ENCODE measurements at places on chromosomes 3 and 15. TPM values are rescaled to one million over a fixed set of nuclear protein-coding genes. Genes with fewer than 3 reads are reported as not detected.
A peak's percentile ranks its signal among the peaks of the same experiment; 100 is the strongest.

Gene CCR1
- polyA plus RNA-seq: 2.6 TPM

- DNase-seq: no peak
Observed at GRCh38 chr3:151604891-151605290, 128.8 kb upstream of the AADACL2 start.

DNA sequence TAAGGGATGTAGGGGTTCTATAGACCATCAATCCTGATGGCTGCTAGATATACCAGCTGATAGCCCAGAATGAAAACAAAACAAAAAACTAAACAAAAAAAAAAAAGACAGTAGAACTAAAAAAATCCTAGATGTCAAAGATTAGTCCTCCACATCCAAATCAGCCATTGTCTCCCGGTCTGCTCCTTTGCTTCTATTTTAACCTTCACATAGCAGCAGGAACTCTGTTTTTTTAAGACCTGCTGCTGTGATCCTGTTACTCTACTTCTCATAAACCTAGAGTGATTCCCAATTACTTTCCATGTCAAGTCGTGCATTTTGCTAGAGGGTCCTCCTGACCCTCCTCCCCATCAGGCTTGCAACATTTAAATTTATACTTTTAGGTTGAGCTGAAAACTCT, 2.5 kb downstream of the IFT122 start:
- no peak for DNase-seq

GRCh38 chr3:154718053-154718452, 288.1 kb upstream of the GPR149 start:
- no peak for DNase-seq

DNA sequence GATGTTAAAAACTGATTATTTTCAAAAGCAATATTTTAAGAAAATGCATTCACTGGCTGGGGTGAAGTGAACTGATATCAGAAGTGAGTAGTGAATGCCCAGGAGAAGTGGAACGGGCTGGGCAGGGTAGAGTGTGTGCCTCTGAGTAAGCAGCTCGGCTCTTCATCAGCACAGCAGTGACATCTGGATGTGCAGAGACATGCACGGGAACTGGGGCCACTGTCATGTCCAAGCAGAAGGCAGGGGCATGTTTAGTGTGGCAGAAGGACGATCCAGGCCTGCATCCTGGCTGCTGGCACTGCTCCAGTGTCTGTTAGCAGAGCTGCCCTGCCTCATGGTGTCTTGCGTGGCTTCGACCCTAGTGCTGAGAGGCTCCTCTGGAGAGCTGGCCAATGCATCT, 305.6 kb upstream of the LRRFIP2 start:
- DNase-seq: no peak

DNA sequence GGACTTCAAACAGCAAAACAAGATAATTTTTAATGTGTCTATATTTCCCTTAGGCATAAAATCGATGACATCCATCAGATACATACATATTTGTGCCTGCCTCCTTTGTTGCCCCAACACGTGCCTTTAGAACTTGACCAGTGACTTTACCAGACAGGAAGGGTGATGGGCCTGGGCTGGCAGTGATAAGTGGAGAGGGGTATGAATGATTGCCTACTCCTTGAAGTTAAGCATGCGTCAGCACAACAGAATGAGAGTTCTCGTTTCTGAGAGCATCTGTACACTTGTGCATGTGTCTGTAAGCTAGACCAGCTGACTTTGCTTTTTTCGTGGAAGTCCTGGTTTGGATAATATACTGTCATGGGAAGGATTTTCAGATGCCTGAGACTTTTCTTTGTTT, 54.9 kb upstream of the COL6A6 start:
- no peak for DNase-seq

DNA sequence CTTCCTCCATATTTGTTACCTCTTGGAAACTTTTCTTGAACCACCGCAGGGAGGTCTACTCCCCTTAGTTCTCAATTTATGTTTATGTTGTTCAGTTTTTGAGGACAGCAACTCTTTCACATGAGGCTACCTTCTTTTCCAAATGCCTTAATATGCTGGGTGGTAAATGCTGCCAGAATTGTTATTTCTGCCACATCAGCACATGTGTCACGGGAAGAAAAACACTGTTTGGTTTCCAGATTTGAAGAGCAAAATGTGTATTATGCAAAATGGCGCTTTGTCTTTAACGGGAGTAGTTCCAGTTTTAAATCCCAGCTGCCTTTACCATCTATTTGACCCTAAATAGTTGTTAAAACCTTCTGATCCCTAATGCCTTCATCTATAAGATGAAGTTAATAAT, 606.2 kb upstream of the TBL1XR1 start:
- DNase-seq: no peak

- no peak for DNase-seq
Observed at GRCh38 chr15:101012326-101013200, 93.4 kb downstream of the LRRK1 start.

DNA sequence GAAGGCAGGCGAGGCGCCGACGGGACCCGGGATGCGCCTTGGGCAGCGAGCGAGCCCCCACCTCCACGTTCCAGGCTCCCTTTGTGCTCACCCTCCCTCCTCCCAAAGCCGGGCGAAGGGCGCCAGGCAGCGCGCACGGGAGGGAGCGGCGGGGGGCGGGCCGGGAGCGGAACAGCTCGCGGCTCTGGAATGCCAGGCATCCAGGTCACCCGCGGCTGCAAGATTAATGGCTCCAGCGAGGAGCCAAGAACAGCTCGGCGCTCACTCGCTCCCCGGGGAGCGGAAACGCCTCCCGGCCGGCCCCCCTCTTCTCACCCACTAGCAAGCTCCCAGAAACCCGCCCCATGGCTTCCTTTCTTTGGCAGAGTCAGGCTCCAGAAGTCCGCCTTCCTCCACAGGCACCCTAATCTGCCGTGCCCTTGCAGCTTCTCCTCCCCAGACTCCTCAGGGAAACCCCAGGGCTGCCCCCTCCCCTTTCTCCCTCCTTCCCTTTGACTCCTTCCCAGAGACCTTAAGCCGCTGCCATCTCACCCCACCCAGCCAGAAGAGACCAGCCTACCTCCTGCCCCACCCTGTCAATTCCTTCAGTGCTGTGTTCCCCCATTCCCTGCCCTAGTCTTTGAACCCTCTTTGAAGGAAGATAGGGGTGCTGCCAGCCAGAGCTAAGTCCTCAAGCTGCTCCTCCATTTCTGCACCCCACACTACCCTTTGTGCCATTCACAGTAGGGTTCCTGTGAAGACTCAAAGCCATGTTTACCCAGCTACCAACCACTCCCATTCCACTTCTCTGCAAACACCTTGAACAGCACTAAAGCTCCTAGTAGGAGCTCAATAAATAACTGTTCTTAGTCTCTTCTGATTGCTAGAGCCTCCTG, 9.9 kb downstream of the AMOTL2 start:
- peak; percentile 87 for DNase-seq

DNA sequence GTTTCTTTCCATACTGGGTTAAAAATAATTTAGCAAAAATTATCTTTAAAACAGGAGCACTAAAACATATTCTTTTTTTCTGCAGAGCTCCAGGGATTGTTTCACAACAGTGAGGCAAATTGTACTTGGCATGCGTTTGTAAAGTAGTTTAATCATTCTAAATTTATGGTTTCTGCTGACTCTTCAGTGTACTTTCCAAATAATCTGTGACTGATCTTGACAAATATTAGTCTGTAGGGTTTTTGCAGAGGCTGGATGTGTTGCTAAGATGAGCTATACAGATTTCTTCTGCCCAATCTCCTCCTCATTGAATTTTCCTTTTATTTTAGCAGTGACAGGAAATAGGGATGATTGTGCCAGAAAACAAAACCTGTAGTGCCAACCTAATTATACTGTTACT, 328.0 kb upstream of the MANF start:
- no peak for DNase-seq
